ENCODE measurements at places on chromosomes 4 and X.
A peak's percentile ranks its signal among the peaks of the same experiment; 100 is the strongest.

DNA sequence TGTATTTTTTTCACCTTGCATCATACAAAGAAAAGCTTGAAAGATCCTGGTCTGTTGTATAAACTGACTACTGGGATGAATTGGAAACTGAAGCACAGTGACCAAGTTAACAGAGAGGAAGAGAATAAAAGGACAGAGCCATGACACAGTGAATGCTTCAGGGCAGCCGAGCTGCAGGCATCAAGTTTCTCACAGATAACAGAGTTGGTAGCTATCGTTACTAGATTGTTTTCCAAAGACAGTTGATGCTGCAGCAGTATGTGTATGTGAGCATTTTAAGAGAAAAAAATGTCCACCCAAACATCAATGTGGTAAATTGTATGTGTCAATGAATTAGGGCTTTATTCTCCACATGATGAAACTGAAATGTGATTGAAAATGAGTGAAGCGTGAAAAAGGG, 1032.7 kb downstream of the ADGRL3 start:
- no peaks in the 10 kb centered on the region for H3K36me3 ChIP-seq
- H3K27ac ChIP-seq, result peak overlapping the region; percentile 57
- H3K27me3 ChIP-seq, result no peaks in the 10 kb centered on the region
- DNase-seq, result no peak

DNA sequence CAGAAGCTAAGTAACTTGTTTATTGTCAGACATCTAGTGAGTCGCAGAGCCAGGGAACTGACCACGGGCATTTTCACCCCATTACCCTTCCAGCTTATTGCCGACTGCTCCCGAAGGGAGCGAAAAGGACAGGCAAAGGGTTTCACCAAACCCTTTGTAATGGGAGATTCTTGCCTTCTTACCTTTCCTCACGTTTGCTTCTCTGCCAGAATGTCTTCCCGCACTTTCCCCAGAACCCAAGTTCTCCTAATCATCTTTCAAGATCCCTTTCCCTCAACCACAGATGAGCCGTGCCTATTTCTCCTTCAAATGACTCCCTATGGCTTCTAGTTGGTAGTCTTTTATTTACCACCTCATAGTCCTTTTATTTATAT, 520 bp upstream of the SRP72 start:
- H3K36me3 ChIP-seq, result peaks cover 10% of the 10 kb centered on the region
- peak overlapping the region; percentile 85 for H3K4me3 ChIP-seq
- peak overlapping the region; percentile 96 for H3K27ac ChIP-seq
- H3K4me1 ChIP-seq, result peaks cover 42% of the 10 kb centered on the region
- no peak for DNase-seq
- no peaks in the 10 kb centered on the region for H3K27me3 ChIP-seq

DNA sequence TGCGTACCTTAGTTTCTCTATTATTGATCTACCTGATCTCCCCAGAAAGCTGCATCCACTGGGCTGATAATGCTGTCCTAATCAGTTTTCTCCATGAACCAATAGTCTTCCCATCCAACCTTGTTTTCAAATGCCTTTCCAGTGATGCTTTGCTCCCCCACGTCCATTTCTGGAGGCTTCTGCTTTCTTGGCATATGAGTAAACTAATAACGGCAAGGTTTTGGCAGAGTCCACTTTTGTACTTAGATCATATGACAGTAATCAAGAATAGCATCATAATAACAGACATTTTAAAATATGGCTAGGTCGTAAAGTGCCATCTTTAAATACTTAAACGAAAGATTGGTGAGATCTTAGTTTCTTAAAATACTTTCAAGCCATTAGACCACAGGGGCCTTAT, 38.4 kb upstream of the FAM9B start:
- H3K27me3 ChIP-seq, result peaks cover 7% of the 10 kb centered on the region
- no peaks in the 10 kb centered on the region for H3K36me3 ChIP-seq
- H3K4me3 ChIP-seq, result no peak overlapping the region
- H3K4me1 ChIP-seq, result no peaks in the 10 kb centered on the region
- no peak overlapping the region for H3K27ac ChIP-seq

GRCh38 chrX:78074088-78074487, 30.0 kb upstream of the PGK1 start:
- DNase-seq, result no peak
- no peak overlapping the region for H3K27ac ChIP-seq
- no peaks in the 10 kb centered on the region for H3K27me3 ChIP-seq
- H3K36me3 ChIP-seq, result no peaks in the 10 kb centered on the region

GRCh38 chr4:64014647-64015046, 394.6 kb downstream of the TECRL start:
- no peak overlapping the region for H3K27ac ChIP-seq
- no peaks in the 10 kb centered on the region for H3K4me1 ChIP-seq
- no peaks in the 10 kb centered on the region for H3K27me3 ChIP-seq

GRCh38 chr4:8152090-8152864, 6.3 kb downstream of the ABLIM2 start:
- peaks cover 57% of the 10 kb centered on the region for H3K27me3 ChIP-seq
- no peak for DNase-seq
- no peak overlapping the region for H3K27ac ChIP-seq
- no peak overlapping the region for H3K4me3 ChIP-seq
- H3K4me1 ChIP-seq, result no peaks in the 10 kb centered on the region
- no peaks in the 10 kb centered on the region for H3K36me3 ChIP-seq

- H3K27ac ChIP-seq, result no peak overlapping the region
- DNase-seq, result no peak
- no peaks in the 10 kb centered on the region for H3K4me1 ChIP-seq
- H3K27me3 ChIP-seq, result peaks cover 4% of the 10 kb centered on the region
These were observed 39.6 kb upstream of the SLC7A3 start for GRCh38 chrX:70970482-70970995.

DNA sequence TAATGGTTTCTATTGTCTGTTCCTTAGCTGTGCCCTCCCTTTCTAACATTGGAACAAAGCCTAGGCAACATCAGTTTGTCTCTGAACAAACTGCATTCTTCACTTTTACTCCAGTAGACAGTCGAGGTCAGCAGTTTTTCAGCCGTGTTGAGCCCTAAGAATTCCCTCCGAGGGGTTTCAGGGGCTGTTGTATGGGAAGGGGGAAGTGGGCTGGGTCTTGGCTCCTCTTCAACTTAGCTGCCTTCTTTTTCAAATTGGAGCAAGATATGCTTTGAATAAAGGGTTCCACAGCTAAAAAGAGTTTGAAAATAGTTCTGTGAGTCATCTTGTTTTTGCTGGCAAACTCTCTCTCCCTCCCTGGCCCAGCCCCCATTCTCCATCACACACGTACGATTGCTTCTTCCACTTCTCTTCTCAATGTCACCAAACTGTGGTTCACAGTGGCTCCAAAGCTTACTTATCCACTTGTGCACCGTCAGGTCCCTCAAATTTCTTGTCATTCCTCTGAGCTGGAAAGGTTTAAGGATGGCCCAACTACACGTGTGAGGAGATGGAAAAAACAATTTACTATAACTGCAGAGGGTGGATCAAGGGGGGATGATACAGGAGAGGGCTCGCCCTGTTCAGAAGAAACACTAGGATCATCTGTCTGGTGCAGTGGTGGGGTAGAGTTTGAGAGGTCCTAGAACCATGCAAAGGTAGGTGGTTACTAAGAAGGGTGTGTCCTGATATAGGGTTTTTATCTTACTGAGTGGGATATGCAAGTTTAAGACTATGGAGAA, 9.2 kb upstream of the MAML3 start:
- no peak overlapping the region for H3K4me3 ChIP-seq
- no peak for DNase-seq
- H3K4me1 ChIP-seq, result peaks cover 21% of the 10 kb centered on the region

DNA sequence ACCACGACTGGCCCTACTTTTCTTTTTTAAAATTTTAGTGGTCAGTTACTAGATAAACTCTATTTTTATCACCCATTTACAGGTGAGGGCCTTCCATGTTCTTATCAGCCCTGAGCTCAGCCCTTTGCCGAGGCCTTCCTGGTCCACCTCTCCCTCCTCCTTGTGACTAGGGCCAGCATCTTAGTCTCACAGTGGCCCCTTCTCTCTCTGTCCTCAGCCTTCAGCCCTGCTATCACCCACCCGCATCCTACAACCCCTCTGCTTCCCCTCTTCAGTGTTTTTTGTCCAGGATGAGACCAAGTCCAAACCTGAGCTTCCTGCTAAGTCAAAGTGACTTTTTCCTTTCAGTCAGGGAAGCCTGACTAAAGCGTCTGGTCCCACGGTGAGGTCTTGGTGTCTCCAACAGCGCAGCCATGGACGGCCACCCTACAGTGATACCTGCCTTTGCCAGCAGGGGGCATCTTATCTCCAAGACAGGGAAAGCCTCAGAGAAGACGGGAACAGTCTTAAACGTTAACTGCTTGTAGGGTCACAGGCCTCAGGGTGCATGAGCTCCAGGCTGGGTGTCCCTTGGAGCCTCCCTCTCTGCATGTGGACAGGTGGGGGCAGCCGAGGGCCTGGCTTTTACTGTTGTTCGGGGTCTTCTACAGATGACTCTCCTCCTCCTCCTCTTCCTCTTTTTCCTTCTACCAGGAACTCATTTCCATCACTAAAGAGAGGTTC, 11.7 kb upstream of the GAGE10 start:
- peaks cover 3% of the 10 kb centered on the region for H3K4me1 ChIP-seq
- peaks cover 2% of the 10 kb centered on the region for H3K27me3 ChIP-seq
- DNase-seq, result no peak
- no peak overlapping the region for H3K27ac ChIP-seq
- peaks cover 2% of the 10 kb centered on the region for H3K36me3 ChIP-seq

DNA sequence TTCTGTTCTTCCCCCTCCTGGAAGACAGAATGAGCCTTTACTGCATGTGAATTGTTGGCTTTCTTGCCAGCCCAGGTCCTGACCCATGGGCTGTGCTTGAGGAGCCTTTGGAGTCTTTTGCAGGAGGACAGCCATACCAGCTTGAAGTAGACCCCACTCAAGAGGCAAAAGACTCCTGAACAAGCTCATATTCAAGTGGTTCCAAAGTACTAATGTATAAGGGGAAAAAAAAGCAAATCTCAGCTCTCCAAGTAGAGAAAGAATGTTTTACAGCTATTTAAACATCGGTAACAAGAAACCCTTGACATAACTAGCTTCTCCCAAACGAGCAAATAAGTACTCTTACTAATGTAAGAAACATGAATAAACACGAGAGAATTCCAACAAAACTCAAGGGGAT, 174.9 kb upstream of the MXRA5 start:
- peak overlapping the region; percentile 84 for H3K27ac ChIP-seq
- H3K4me1 ChIP-seq, result peaks cover 16% of the 10 kb centered on the region
- DNase-seq, result no peak
- no peak overlapping the region for H3K4me3 ChIP-seq
- H3K36me3 ChIP-seq, result no peaks in the 10 kb centered on the region
- no peaks in the 10 kb centered on the region for H3K27me3 ChIP-seq

- no peak overlapping the region for H3K4me3 ChIP-seq
- no peaks in the 10 kb centered on the region for H3K27me3 ChIP-seq
- H3K27ac ChIP-seq, result no peak overlapping the region
- H3K36me3 ChIP-seq, result no peaks in the 10 kb centered on the region
These were observed 1753.2 kb upstream of the PCDH7 start for GRCh38 chr4:28966982-28967381.

GRCh38 chr4:135949931-135950330, 1582.4 kb downstream of the PCDH18 start:
- no peaks in the 10 kb centered on the region for H3K27me3 ChIP-seq
- H3K4me3 ChIP-seq, result no peak overlapping the region
- DNase-seq, result no peak
- H3K4me1 ChIP-seq, result no peaks in the 10 kb centered on the region

- no peak overlapping the region for H3K27ac ChIP-seq
- no peaks in the 10 kb centered on the region for H3K36me3 ChIP-seq
- no peak for DNase-seq
- H3K4me1 ChIP-seq, result peaks cover 15% of the 10 kb centered on the region
These were observed 183.5 kb upstream of the C1QTNF7 start for GRCh38 chr4:15244354-15244753.

- H3K4me1 ChIP-seq, result no peaks in the 10 kb centered on the region
- H3K36me3 ChIP-seq, result no peaks in the 10 kb centered on the region
- H3K4me3 ChIP-seq, result no peak overlapping the region
- no peak for DNase-seq
These were observed 6.8 kb upstream of the VSIG4 start for GRCh38 chrX:66046612-66047235.

GRCh38 chr4:9994246-9994847, 26.9 kb downstream of the SLC2A9 start:
- peaks cover 14% of the 10 kb centered on the region for H3K27me3 ChIP-seq
- no peak overlapping the region for H3K27ac ChIP-seq
- H3K36me3 ChIP-seq, result no peaks in the 10 kb centered on the region
- H3K4me1 ChIP-seq, result no peaks in the 10 kb centered on the region

DNA sequence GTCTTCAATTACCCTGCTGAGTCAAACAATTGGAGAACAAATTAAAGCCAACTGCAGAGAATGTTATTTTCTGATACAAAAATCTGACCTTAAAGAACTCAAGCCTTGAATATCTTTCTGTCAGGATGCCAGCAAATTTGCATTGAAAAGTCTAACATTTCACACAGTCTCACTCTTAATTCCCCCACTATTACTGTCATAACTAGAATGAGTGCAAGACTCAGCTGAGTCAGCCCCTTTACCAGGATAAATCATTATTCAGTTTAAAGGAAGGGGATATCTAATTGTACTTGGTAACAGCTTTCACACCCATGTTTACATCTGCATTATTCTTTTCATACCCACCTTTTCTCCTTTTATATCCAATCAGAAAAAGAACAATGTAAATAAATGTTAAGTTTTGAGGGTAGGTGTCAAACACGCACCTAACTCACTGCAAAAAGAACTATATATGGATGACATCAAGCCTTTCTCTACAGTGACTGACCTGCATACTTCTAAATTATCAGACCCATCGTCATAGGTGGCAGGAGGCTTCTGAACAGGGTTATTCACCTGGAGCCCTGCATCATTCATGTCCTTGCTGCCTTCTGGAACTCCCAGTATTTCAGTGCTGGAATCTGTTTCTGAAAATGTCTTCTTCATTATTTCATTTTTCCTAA, 117.4 kb downstream of the TMA16 start:
- no peak overlapping the region for H3K4me3 ChIP-seq
- no peaks in the 10 kb centered on the region for H3K4me1 ChIP-seq
- no peaks in the 10 kb centered on the region for H3K36me3 ChIP-seq

DNA sequence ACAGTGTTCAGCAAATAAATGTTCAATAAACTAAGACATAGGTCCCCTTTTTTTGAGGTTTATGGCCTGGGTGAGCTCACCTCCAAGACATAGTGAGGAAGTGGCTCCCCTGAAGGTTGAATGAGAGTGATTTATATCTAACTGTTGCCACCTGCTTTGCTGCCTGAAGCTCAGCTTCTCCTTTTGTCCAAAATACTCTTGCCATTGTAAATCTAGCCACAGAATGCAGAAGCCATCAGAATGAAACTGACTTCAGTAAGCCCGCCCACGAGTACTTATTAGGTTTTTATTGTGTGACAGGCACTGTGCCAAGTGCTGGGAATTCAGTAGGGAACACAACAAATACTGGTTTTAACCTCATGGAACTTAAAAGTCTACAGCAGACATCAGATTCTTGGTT, 18.0 kb downstream of the SPINK2 start:
- H3K27ac ChIP-seq, result no peak overlapping the region
- no peaks in the 10 kb centered on the region for H3K36me3 ChIP-seq
- H3K27me3 ChIP-seq, result no peaks in the 10 kb centered on the region
- no peak for DNase-seq

GRCh38 chr4:99463566-99463965, 28.4 kb upstream of the ADH7 start:
- H3K27ac ChIP-seq, result no peak overlapping the region
- H3K4me3 ChIP-seq, result no peak overlapping the region
- peaks cover 7% of the 10 kb centered on the region for H3K27me3 ChIP-seq
- H3K36me3 ChIP-seq, result no peaks in the 10 kb centered on the region
- H3K4me1 ChIP-seq, result peaks cover 18% of the 10 kb centered on the region

- peaks cover 7% of the 10 kb centered on the region for H3K27me3 ChIP-seq
- H3K27ac ChIP-seq, result no peak overlapping the region
- no peaks in the 10 kb centered on the region for H3K36me3 ChIP-seq
These were observed 2.6 kb downstream of the CXCL2 start for GRCh38 chr4:74096265-74096980.

GRCh38 chr4:89337681-89338080, 30.1 kb upstream of the GPRIN3 start:
- DNase-seq, result no peak
- H3K27me3 ChIP-seq, result peaks cover 8% of the 10 kb centered on the region
- H3K36me3 ChIP-seq, result no peaks in the 10 kb centered on the region
- no peaks in the 10 kb centered on the region for H3K4me1 ChIP-seq
- no peak overlapping the region for H3K27ac ChIP-seq

Measured in mesothelial cell of epicardium (in vitro differentiated cells).